Cardiac fibroblast (primary cell): ENCODE measurements at places on chromosomes 3 and 15.

DNA sequence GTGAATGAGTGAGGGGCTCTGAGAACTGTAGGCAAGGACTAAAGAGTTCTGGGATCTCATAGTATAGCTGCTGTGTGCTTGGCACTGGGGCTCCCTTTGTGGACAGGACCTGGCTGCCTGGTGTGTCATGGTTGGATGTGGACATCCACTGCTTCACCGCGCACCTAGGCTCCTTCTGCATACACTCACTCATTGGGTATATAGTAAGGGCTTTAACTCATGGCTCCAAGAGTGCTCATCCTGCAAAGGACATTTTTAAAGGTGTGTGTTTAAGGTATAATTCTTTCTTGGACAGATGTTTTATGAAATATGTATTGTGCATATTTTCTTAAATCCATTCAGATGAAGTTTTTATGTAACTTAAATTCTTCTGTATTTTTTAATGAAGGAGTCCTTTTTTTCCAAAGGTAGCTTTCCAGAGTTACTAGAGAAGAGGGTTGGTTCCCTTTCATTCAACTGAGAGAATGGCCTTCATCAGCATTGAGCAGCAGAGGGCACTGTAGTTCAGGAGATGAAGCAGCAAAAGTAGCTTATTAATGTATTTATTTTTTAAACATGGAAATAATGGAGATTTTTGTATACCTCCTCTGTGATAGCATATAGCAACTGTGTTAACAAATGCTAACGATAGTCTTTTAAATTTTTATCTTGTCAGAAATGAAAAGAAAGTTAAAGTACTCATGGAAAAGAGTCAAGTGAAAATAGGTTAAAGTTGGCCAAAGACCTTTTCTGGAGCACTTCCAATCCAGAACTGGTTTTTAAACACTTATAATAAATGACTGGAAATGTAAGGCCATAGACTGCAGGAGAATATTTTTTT is 25.2 kb downstream of the OXNAD1 start:
- peak; percentile 77 for DNase-seq

DNA sequence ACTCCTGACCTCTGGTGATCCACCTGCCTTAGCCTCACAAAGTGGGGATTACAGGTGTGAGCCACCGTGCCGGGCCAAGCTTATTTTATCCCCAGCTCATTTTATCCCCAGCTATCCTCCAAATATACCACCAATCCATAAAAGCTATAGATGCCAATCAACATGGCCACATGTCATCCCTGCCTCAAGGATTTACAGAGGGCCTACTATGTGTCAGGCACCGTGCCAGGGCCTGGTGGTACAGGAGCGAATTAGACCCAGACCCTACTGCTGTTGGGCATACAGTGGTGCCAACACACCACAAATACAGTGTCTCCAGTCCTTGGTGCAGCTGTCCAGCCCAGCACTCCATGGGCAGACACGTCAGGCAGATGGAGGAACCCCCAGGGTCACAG is 73.4 kb downstream of the SCN5A start:
- no peak for DNase-seq

GRCh38 chr3:144332868-144333267 is 361.2 kb downstream of the DIPK2A start:
- DNase-seq: no peak

DNA sequence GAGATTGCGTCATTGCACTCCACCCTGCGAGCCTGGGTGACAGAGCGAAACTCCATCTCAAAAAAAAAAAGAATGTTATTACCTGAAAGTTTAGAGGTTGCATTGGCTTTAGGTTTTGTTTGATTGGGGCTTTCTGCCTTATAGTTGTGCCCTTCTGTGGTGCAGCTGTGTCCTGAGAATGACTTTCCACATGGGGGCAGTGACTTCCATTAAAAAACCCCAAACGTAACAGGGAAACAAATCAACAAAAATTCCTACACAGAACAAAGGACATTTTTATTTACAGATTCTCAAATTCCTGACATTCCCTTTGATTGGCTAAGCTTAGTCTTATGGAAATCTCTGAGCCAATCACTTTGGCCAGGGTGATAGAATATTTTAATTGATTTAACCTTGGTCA is 154.1 kb upstream of the GPR149 start:
- no peak for DNase-seq

DNA sequence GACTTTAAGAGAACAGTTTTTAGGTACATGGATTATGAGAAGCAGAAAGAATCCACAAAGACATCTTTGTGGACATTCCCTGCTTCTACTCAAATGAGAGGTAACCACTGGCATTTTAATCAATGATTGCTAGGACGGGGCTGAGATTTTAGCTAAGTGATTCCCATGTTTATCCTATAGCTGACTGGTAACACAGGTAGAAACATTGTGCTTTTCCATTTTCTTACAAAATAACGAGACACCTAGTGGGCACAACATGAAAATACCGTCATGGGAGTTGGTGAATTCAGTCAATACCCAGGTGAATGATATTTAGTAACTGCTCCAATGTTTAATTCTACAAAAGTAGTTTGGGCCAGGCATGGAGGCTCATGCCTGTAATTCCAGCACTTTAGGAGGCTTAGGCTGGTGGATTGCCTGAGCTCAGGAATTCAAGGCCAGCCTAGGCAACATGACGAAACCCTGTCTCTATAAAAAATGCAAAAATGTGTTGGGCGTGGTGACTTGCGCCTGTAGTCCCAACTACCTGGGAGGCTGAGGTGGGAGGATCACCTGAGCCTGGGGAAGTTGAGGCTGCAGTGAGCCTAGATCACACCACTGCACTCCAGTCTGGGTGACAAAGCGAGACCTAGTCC is 37.2 kb upstream of the DENND4A start:
- DNase-seq: peak; percentile 52

DNA sequence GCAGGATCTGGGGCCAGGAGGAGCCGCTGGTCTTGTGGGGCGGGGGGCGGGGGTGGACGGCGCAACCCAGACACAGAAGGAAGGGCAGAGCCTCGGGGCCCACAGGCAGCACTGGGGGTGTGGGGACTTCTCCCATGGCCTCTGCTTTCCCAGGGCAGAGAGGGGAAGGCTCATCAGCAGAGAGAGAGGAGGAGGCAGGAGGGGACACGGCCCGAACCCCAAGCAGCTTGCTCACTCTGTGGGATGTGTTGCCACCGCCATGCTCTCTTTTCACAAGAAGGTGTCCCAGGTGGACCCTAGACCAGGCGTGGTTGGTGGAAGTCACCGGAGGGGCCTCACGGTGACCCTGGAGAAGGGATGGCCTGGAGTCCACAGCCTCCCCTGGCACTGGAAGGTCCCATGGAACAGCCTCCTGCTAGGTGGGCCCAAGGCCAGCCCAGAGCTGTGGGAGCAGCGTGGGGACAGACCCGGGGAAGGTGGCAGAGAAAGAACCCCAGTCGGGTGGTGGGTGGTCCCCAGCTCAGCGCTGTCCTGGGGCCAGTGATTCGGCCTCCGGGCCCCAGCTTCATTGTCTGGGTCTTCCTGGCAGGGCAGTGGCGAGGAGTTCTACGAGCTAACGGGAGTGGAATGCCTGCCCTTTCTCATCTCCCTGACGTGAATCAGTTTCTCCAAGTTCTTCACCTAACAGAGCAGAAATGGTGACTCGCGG is 46.8 kb upstream of the PCSK6 start:
- DNase-seq: no peak

DNA sequence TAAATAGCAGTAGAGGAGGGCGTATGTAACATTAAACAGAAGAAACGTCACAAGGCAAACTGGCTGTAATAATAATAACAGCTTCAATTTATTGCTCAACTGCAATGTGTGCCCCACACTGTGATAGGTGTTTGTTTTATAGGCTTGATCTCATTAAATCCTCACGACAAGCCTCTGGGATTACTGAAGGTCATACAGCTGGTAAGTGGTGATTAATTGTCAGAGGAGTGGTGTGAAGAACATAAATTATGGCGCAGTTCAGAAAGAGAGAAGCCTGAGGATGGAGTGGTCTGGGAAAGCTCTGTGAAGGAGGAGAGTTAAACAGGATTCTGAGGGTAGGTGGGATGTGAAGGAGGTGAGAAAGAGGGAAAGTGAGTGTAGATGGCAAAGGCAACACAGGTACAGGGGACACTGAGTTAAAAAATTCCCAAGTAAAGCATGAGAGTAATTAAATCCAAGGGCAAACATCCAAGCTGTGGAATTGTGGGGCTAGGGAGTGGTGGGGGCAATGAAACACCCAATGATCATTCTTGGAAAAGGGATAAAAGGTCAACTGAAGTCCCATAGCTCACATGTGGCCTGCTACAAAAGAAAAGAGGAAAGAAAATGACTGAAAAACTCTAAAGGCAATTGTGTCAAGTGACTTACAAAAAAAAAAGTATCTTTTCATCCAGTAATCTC is 16.5 kb upstream of the GLCE start:
- no peak for DNase-seq

DNA sequence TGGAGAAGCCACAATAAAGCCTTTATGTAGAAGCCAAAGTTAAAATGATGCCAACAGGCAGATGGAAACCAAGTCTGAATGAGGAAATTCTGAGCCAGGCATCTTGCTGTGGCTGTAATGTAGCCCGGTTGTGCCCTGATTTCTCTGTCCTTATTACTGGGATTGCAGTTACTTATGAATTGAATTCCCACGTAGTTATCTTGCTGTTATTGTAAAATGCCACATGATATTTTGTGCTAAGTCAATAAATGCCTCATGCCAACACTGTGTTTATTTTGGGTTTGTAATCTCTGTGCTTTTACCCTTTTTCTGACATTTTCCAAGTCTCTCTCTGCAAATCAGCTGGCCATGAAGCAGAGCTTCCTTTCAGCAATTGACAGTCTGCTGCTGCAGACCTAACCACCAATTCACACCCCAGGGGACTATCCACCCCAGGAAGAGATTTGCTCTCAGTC is 486.1 kb upstream of the GOLIM4 start:
- DNase-seq: no peak

GRCh38 chr15:87877822-87878542 is 378.6 kb downstream of the NTRK3 start:
- DNase-seq: no peak

- peak; percentile 44 for DNase-seq
These were observed 36.6 kb downstream of the UACA start for GRCh38 chr15:70726753-70727152.

GRCh38 chr15:63163217-63163616 is 5.9 kb upstream of the RPS27L start:
- DNase-seq: no peak

- DNase-seq: no peak
These were observed 12.1 kb downstream of the NR2C2 start for GRCh38 chr3:14959359-14959943.

DNA sequence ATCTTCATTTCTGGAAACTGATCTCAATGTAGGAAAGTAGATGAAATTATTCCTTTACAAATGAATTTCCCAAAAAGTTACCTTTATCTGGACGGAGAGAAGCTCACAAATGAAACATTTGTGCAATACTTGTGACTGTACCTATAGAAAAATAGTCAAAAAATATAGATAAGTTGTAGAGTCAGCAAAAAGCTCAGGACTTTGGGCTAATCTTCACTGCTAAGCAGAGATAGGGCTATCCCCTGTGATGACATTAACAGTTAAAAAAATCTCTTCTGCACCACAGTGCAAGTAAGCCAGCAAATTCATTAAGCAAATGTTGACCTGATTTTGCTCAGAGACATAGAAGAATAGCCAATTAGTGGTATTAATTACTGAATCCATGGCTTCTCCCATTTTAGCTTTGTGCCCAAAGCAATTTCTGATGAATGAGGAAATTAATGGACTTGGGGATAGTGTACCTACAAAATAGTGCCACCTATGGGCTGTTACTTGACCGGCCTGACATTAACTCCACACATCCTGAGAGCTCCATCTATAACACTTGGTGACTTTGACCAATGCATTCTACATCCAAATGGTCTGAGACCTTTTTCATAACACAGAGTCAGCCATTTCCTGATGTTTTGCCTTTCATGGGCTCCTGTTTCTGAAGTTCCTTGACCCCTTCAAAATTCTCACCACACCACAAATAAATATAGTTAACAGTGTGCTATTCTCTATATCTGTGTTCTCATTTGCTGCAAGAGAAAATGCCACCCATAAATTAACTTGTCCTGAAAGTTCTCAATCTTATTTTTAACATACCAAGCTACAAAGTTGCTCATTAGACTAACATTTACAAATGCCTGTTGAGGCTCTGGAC is 105.0 kb downstream of the SSR3 start:
- peak; percentile 65 for DNase-seq

DNA sequence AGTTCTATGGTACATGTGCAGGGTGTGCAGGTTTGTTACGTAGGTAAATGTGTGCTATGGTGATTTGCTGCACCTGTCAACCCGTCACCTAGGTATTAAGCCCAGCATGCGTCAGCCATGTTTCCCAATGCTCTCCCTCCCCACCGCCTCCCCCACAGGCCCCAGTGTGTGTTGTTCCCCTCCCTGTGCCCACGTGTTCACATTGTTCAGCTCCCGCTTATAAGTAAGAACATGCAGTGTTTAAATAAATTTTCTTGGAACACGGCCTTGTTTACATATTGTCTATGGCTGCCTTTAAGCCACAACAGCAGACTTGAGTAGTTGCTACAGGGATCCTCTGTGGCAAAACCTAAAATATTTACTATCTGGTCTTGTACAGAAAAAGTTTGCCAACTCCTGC is 41.3 kb upstream of the CORO2B start:
- no peak for DNase-seq

GRCh38 chr3:86168512-86168911 is 822.4 kb downstream of the VGLL3 start:
- no peak for DNase-seq

DNA sequence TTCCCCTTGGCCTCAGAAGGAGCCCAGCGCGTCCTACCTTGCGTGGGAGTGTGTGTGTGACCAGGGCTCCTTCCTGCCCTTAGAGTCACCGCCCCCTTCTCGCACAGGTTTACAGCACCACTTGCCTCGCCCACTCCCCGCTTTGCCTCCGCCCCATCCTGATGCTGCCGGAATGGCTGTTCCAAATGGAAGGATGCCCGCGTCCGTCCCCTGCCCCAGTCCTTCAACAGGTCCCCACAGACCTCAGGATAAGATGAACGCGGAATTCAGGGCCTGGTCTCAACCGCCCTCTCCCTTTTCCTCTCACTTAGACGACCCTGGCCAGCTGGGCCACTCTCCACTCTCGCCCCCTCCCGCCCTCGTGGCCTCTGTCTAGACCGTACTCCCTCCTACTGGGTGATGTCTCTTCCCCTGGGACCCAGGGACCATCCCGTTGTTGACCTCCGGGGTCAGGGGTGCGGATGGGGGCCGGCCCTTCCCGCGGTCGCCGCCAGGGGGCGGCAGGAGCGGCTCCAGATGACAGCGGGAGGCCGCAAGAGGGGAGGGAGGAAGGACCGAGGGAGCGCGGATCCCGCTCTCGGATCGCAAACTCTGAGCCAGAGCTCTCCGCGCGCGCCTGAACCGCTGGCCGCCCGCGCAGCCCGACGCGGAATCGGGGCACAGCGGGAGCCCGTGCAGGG is at the start of gene THSD4:
TSS of gene THSD4 (plus strand) at position 585 of the 680 bp plus-strand sequence.
- DNase-seq: peak; percentile 79

- peak; percentile 91 for DNase-seq
These were observed 76.5 kb downstream of the HMG20A start for GRCh38 chr15:77497110-77497737.

- DNase-seq: no peak
These were observed 75.2 kb downstream of the LSM3 start for GRCh38 chr3:14253707-14254382.
